ENCODE measurements at places on chromosomes 12 and 14. TPM values are rescaled to one million over a fixed set of nuclear protein-coding genes. Genes with fewer than 3 reads are reported as not detected.

Gene OAS3
- 12.5 TPM for total RNA-seq

Gene RAN
- total RNA-seq, result 614 TPM

- no peak for DNase-seq
These were observed 28.2 kb downstream of the G2E3 start for GRCh38 chr14:30587141-30587540.

Gene KRT4
- not detected for total RNA-seq

DNA sequence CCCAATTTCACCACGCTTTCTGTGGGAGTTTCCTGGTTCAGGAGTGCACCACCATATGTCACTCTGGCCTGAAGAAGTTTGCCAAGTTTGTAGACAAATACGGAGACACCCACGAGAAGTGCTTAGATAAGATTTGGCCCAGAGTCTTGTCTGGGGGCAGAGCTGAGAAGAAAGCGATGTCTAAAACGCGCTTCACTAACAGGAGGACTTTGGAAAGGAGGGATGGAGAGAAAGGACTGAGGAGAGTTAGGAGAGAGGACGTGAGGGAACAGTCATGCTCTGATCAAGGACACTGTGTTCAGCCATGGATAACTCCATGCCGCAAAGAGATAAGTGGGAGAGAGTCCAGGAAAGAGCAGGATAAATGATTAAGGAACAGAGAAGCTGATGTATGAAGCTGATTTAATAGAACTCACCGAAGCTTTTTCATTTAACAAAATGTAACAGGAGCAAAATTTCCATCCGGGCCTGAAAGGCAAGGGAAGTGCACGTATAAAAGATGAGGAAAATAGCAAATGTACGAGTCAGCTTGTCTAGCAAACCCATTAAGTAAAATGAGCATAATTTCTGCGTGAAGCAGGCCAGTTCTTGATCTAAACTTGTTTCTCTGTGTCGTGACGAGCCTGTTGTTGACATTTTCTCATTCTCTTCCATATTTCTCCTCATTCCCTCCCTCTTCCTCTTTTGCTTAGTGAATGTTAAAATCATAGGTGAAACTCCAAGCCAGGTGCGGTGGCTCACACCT, 23.4 kb upstream of the MAP3K9 start:
- DNase-seq, result no peak

DNA sequence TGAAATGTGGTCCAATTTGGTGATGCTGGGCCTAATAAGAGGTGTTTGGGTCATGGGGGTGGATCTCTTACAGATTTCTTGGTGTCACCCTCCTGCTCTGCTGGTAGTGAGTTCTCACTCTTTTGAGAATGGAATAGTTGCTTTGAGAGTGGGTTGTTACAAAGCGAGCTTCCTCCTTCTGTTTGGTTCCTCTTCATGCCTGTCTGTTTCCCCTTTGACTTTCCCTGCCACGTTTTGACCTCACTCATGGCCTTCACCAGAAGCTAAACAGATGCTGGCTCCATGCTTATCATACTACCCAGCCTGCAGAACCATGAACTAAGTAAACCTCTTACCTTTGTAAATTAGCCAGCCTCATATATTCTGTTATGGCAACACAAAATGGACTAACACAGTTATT, 57.7 kb upstream of the LDHB start:
- no peak for DNase-seq

GRCh38 chr12:15268927-15269552, 47.8 kb upstream of the RERG start:
- DNase-seq, result peak; percentile 73

DNA sequence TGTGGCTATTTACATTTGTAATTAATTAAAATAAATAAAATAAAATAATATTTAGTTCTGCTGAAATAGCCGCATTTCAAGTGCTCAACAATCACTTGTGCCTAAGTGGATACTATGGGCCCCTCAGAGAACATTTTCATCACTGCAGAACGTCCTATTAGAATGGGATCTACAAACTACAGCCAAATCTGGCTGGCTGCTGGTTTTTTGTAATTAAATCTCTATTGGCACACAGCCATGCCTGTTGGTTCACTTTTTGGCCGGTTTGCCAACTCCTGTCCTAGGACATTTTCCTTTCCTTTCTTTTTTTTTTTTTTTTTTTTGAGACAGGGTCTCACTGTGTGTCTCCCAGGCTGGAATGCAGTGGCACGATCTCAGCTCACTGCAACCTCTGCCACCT, 9.8 kb downstream of the CCDC63 start:
- no peak for DNase-seq

- peak; percentile 62 for DNase-seq
These were observed 79.2 kb upstream of the PTHLH start for GRCh38 chr12:28051516-28052354.

Gene RAB15
- total RNA-seq, result 3.5 TPM

- DNase-seq, result no peak
These were observed 110.7 kb downstream of the SLC38A6 start for GRCh38 chr14:61091657-61092273.

DNA sequence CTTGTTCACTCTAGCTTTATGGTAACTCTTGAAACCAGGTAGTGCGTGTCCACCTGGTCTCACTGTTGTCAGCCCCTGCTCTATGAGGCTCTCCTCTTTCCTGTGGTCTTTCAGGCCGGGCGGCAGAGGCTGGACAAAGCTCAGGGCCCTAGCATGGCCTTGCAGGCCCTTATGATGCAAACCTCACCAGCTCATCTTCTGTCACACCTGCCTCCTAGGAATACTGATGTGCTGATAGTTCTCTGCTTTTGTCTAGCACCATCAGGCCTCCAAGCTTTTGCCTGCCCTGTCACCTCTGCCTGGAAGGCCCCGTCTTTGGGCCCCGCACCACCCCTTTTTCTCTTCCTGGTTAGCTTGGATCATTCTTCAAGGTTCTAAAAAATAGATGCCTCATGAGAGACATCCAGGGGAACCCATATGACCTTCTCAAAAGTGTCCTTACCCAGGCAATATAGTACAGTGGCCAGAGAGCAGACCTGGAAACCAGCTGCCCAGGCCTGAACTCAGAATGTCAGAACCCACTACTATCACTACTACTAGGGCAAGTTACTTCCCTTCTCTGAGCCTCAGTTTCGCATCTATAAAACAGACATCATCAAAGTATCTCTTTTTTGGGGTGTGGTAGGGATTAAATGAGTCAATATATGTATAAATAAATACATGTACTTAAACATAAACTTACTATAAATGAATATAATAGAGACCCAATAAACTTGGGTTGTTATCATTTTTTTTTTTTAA, 91.7 kb downstream of the ZFP36L1 start:
- no peak for DNase-seq

GRCh38 chr14:93712079-93712837, 76.0 kb downstream of the PRIMA1 start:
- no peak for DNase-seq

GRCh38 chr12:68138480-68138879, 21.1 kb downstream of the IFNG start:
- no peak for DNase-seq

- DNase-seq, result no peak
These were observed 72.1 kb upstream of the MANSC4 start for GRCh38 chr12:27852117-27852516.

Gene KRT77
- not detected for total RNA-seq

Gene MIP
- not detected for total RNA-seq

- DNase-seq, result peak; percentile 44
These were observed 115.6 kb upstream of the METAP2 start for GRCh38 chr12:95358111-95359083.

Gene GALNT8
- under 0.01 TPM for total RNA-seq

DNA sequence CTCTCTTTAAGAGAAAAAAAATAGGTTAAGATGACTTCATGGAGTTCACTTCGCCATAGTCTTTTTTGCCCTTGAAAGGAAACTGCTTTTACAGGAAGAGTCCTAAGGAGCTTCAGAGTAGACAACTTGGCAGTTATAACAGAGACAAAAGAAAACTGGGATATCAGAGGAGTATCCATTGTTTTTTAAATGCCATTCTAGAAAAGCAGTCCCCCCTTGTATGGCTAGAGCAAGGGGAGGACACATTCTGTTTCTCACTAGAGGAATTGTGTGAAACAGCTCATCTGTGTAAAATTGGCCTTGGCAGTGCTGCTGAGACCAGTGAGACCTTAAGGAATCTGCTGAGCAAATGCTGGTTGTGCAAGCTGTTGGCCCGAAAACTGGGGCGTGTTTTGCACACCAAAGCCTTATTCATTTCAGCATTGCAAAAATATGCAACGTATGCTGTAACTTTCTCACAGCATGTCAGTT, 128.0 kb downstream of the GPR135 start:
- peak; percentile 72 for DNase-seq

Gene NTS
- total RNA-seq, result under 0.01 TPM

DNA sequence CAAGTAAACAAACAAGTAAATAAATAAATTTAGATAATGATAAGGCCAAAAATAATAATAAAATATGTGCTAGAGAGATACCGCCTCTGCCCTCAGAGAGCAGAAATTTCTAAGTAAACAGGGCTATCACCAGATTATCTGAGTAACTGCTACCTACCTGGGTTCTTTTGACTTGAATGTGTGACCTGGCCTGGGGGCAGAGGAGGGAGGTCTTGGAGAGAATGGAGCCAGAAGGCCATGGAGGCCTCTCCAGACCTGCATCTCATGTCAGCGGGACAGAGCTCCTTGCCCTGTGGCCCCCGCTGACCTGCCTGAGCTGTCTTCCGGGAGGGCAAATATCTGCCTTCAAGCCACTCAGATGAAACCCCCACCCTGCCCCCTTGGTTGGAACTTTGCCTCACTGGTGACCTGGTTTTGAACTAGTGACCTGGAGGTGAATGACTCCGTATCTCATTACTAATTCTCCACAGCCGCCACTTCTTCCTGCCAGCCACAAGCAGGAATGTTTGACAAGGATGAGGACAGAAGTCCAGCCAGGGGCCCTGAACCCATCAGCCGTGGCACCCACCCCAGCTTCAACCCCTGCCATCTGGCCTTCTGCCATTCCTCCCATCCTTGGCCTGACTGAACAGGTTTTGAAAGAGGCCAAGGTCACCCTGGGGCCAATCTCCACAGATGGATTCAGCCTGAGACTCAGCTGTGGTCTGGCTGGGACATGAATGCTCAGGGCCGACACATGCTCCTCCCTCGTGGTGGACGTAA, 86.8 kb upstream of the PARP11 start:
- no peak for DNase-seq

GRCh38 chr12:123085730-123086487, 65.0 kb downstream of the PITPNM2 start:
- no peak for DNase-seq

- peak; percentile 87 for DNase-seq
These were observed 61.1 kb downstream of the PITPNM2 start for GRCh38 chr12:123089631-123090353.

DNA sequence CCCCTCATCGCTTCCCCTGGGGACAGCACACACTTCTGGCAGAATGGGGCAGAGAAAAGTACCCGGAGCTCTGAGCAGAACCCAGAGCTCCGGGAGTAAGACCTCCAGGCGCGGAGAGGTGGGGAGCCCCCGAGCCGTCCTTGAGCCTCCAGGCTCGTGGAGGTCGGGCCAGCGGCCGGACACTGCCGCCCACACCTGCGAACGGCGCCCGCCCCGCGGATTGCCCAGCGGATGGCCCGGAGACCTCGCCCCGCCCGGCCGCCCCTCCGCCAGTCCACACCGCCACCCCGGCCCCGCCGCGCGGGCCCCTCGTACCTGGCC, 344 bp downstream of the SPTLC2 start:
- no peak for DNase-seq

- DNase-seq, result no peak
These were observed 1.3 kb downstream of the ZNF219 start for GRCh38 chr14:21096978-21097635.

DNA sequence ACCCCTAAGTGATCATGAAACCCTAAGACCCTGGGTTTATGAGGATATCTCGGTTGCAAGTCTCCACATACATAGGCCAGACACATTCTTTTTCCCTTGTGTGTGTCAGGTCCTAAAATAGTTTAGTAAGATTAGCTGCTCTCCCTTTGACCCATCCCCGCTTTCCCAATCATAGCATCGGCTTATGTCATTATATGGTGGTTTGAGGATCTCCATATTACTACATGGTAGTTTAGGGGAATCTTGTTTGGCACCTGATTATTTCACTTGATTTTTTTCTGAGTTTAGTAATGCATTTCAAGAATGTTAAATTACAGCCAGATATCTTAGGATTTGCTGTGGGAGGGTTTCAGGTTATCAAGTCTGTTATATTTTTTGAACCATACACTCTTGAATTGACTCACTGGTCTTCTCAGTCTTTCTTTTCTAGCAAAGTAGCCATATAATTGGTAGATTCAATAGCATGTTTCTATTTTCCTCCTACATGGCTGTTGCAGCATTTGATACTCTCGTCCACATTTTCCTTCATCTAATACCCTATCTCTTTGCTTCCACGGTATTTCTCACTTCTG, 68.3 kb upstream of the TRHDE start:
- DNase-seq, result no peak

GRCh38 chr14:68273413-68273812, 453.8 kb downstream of the RAD51B start:
- no peak for DNase-seq

Gene GSG1
- 0.32 TPM for total RNA-seq

Gene SERPINA5
- not detected for total RNA-seq

GRCh38 chr12:22399464-22400180, 65.1 kb upstream of the ST8SIA1 start:
- DNase-seq, result no peak

Gene SYNDIG1L
- not detected for total RNA-seq

- DNase-seq, result no peak
These were observed 61.1 kb downstream of the MYRFL start for GRCh38 chr12:69886109-69886508.

Gene PTCSC3
- not detected for total RNA-seq

DNA sequence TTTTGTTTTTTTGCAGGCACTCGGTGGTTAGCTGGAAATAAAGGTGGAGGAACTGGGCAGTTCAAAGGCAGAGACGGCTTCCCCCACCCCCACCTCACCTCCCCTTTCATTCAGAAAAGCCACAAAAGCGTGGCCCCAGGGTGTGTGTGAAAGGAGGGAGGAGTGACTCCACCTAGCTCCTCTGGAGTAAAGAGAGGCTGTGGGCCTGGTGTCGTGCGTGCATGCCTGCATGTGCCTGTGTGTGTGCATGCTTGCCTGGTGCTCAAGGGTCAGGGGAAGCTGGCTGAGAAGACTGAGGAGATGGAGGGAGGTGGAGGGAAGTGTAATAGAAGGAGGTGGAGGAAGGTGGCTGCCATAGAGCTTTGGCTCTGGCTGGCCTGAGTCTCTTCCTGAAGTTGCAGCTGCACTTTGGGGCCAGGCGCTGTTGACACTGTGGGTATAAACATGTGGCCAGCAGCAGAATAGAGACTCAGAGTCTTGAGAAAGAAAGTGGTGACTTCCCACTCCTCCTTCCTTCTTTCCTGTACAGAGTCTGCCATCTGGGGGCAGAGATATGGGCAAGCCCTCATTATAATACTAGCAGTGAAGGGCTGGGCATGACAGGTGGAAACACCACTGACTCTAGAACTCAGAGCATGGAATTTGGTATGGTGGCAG, 36.9 kb upstream of the SINHCAF start:
- DNase-seq, result peak; percentile 15

Gene KRT74
- total RNA-seq, result not detected

All from fibroblast of villous mesenchyme (primary cell).